ENCODE measurements at places on chromosomes 1 and 21. TPM values are rescaled to one million over a fixed set of nuclear protein-coding genes. Genes with fewer than 3 reads are reported as not detected.

- DNase-seq, result no peak
Measured at GRCh38 chr1:241846862-241847539, 1.0 kb upstream of the EXO1 start.

- no peak for DNase-seq
Measured at GRCh38 chr1:177723533-177723932, 246.3 kb downstream of the SEC16B start.

GRCh38 chr1:106925750-106926149 lies 130.7 kb upstream of the PRMT6 start:
- no peak for DNase-seq

The MACO1 gene
- polyA plus RNA-seq, result 18.4 TPM

GRCh38 chr1:32426489-32427255 lies 32.4 kb upstream of the BSDC1 start:
- DNase-seq, result peak; percentile 9
